ENCODE measurements at places on chromosomes 5 and 9.

DNA sequence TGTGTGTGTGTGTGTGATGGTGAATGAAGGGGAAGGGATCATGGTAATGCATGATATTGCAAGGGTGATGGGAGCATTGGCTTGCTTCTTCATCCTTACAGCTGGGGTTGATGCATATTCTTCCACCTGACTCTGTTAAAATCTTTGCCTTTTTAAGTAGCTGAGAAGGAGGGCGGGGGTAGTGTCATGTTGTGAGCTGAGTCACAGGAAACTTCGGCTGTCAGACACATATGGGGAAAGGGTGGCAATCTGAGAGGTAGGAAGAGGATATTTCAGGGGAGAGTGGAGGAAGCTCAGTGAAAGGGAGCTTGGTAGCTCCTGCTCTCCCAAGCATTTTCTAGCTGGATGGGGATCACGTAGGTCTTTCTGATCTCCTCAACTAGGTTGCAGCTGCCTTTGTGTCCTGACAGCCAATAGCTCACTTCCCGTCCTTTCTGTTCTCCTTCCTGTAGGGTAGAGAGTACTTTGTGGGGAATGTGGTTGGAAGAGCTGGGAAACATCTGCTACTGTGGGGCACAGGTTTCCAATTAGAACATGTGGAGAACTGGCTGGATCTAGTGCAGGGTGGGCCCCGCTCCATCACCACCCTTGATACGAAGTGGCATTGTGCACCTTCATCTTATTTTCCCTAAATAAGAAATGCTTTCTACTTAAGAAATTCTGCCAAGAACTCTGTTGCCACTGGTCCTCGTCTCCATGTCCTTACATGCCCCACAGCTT, 18.1 kb upstream of the CLK4 start:
- peak; percentile 29 for DNase-seq

DNA sequence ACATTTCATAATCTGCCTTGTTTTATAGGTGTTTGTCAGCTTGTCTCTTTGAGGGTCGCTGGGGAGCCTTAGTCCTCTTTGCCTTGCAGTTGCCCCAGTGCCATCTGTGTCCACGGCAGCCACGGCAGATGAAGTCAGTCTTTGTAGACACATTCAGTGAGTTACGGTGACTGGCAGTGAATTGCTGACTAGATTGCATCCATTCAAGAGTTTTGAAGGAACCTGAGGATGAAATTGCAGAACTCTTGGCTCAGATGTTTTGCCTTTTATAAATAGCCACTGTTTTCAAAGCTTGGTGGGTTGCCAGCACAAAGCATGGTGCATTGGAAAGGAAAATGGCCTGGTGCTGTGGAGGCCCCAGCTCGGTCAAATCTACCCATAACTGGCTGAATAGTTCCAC, 125.6 kb downstream of the TRIO start:
- DNase-seq: no peak

GRCh38 chr5:159864885-159865691, 51.2 kb upstream of the ADRA1B start:
- DNase-seq: peak; percentile 37

DNA sequence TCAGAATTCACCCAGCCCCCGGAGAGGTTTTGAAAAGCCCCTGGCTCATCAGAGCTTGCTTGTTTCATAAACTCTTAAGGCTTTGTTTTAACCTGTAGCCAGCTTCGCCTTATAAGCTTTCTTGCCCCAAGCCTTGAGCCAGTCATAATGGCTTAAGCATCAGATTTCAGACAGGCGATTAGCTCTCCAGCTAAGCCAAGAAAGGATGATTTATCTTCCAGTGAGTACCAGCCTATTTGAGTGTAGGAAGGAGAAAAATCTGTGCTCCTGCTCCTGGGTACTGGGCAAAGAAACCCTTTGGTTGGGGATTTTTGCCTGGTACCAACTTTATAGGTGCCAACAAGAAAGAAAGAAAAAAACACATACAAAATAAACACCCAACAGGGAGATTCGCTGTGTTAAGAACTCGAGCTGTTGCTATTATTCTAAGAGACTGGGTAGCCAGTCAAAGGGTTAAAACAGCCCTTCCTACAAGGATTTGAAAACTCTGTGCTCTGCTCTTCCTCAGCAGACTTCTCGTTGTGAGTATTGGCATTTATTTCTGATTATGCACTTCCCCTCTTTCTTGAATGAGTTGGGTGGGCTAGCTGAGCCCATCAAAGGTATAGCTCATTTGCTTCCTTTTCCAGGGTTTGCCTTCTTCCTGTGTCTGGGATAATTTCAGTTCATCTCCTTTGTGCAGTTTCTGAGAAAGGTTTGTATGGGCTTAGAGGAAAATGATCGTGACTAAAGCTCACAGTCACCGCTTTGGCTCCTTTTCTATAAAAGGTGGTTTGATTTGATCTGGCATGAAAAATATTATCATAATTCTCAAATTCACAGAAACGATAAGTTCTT, 157.2 kb upstream of the DMRT1 start:
- no peak for DNase-seq

GRCh38 chr9:22976454-22976853, 529.8 kb downstream of the DMRTA1 start:
- peak; percentile 7 for DNase-seq
